ENCODE measurements at places on chromosomes 11 and 22. TPM values are rescaled to one million over a fixed set of nuclear protein-coding genes. Genes with fewer than 3 reads are reported as not detected.

Gene RAB36
- total RNA-seq, result 1.2 TPM

GRCh38 chr11:46273511-46274205 lies 3.8 kb upstream of the CREB3L1 start:
- DNase-seq, result no peak
- H3K4me1 ChIP-seq, result peaks cover 8% of the 10 kb centered on the region
- H3K4me3 ChIP-seq, result no peak overlapping the region
- H3K27ac ChIP-seq, result no peak overlapping the region
- no peaks in the 10 kb centered on the region for H3K27me3 ChIP-seq

- H3K36me3 ChIP-seq, result no peaks in the 10 kb centered on the region
- no peak for DNase-seq
- H3K27ac ChIP-seq, result no peak overlapping the region
- no peak overlapping the region for H3K4me3 ChIP-seq
- no peaks in the 10 kb centered on the region for H3K27me3 ChIP-seq
Measured at GRCh38 chr11:73234471-73235181, 16.5 kb downstream of the P2RY2 start.

DNA sequence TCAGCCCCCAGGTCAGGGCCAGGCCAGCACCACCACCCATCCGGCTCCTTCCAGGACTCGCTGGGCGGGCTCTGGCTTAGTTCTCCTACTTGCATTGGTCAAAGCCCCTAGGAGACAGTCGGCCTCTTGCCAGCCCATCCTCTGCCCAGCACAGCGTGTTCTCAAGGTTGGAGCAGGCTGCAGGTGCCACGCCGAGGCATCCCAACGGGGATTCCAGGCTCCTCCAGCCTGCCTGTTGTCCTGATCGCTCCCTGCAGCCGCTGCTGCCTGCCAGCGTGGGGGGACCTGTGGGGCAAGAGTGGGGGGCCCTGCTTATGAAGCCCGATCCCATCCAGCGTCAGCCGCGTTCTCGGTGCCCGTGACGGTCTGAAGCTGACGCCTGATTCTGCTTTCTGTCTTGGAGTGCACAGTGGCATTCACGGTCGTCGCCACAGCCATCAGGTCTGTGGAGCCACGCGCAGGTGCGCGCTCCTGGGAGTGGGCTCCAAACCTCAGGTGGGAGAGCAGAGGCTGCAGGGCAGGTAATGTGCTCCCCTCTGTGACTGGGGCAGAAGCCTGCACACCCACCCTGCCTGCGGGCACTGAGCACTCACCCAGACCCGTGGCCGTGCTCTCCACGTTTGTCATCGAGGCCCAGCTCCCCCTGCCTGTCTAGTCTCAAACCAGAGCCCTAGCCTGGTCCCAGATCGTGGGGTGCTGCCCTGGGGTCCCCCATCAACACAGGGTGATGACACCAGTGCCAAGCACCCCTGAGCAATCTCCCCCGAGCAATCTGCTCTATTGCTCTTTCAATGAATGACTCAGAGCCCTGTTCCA lies 991.6 kb downstream of the BRD1 start:
- H3K36me3 ChIP-seq, result no peaks in the 10 kb centered on the region
- DNase-seq, result no peak
- H3K4me3 ChIP-seq, result no peak overlapping the region
- no peak overlapping the region for H3K27ac ChIP-seq

Gene ME3
- 3.6 TPM for total RNA-seq

DNA sequence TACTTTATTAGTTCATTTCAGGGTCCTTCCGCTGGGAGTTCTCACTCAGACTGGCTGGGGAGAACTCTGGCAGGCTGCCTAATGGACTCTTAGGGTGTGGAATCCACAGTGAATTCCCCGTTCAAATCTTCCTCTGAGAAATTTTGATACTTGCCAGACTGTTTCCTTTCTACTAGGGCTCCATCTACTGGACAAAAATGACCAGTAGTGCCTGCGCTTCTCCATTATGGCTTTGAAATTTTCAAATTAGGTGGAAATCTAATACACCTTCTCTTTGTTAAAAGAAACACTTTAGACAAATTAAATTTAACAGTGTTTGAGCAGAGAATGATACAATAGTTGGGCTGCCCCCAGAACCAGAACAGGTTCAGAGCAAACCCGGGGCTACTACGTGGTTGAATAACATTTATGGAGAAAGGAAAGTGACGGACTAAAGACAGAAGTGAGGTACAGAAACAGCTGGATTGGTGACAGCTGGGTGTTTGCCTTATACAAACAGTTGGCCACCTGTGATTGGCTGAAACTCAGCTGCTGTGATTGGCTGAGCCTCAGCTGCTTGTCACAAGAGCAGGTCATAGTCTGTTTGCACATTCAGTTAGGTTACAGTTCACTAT lies 52.9 kb upstream of the FDX1 start:
- no peak overlapping the region for H3K27ac ChIP-seq
- no peaks in the 10 kb centered on the region for H3K27me3 ChIP-seq

GRCh38 chr22:37426706-37427134 lies 559 bp downstream of the ELFN2 start:
- H3K36me3 ChIP-seq, result no peaks in the 10 kb centered on the region
- peaks cover 14% of the 10 kb centered on the region for H3K27me3 ChIP-seq
- H3K27ac ChIP-seq, result no peak overlapping the region
- peak overlapping the region; percentile 9 for H3K4me3 ChIP-seq
- no peak for DNase-seq

GRCh38 chr11:120775986-120776951 lies 247.6 kb upstream of the TBCEL start:
- no peaks in the 10 kb centered on the region for H3K4me1 ChIP-seq
- no peaks in the 10 kb centered on the region for H3K36me3 ChIP-seq
- no peak overlapping the region for H3K4me3 ChIP-seq
- H3K27ac ChIP-seq, result no peak overlapping the region
- no peaks in the 10 kb centered on the region for H3K27me3 ChIP-seq
- DNase-seq, result no peak

GRCh38 chr11:56841210-56841810 lies 92.8 kb upstream of the OR9G4 start:
- no peak overlapping the region for H3K27ac ChIP-seq
- no peak overlapping the region for H3K4me3 ChIP-seq
- no peaks in the 10 kb centered on the region for H3K4me1 ChIP-seq
- no peaks in the 10 kb centered on the region for H3K27me3 ChIP-seq

Gene CAPN5
- total RNA-seq, result 4.2 TPM

Gene CSTPP1
- 18.6 TPM for total RNA-seq

- no peaks in the 10 kb centered on the region for H3K4me1 ChIP-seq
- H3K27me3 ChIP-seq, result no peaks in the 10 kb centered on the region
- no peaks in the 10 kb centered on the region for H3K36me3 ChIP-seq
- DNase-seq, result no peak
- H3K4me3 ChIP-seq, result no peak overlapping the region
- no peak overlapping the region for H3K27ac ChIP-seq
Measured at GRCh38 chr11:11306855-11307254, 46.2 kb downstream of the CSNK2A3 start.

DNA sequence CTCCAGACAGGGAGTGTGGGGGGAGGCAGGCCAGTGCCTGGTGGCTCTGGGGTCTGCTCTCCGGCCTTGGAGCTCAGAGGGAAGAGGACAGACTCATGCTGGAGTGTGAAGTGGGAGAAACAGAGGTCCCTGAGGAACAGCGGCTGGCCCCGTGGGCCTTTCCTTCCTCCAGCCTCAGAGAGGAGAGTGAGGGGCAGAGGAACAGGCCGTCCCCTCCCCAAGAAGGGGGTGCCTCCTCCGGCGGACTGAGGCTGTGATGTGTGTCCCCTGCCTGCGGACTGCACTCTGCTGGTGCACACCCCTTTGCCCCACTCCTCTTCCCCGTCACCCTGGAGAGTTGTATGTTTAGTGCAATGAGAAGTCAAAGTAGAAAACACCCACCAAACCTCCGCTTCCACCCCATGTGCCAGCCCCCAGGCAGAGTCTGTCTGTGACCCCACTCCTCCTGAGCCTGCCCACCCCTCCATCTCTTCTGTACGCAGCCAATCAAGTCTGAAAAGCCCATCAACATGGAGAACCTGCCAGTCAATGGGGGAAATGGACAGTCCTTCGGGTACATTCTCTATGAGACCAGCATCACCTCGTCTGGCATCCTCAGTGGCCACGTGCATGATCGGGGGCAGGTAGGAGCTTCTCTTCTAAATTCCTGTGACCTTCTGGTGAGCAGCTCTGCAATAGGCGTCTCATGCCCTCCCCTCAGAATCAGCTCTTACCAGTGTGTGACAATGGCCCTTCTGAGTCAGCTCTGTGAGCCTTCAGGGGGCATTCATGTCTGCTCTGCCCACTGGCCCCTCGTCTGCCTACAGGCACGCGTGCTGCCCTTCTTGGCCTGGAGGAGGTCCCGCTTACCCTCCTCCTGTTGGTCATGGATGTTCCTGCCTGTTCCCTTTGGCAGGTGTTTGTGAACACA lies 39.0 kb downstream of the GLB1L2 start:
- no peaks in the 10 kb centered on the region for H3K27me3 ChIP-seq
- H3K4me3 ChIP-seq, result no peak overlapping the region
- H3K4me1 ChIP-seq, result no peaks in the 10 kb centered on the region

Gene PPP1R14B
- 20.1 TPM for total RNA-seq

GRCh38 chr11:69154211-69154913 lies 1.4 kb upstream of the SMIM38 start:
- H3K4me1 ChIP-seq, result no peaks in the 10 kb centered on the region
- H3K27ac ChIP-seq, result no peak overlapping the region
- no peaks in the 10 kb centered on the region for H3K27me3 ChIP-seq
- no peak overlapping the region for H3K4me3 ChIP-seq
- no peaks in the 10 kb centered on the region for H3K36me3 ChIP-seq

Gene MUC2
- not detected for total RNA-seq

Gene HARBI1
- 8.0 TPM for total RNA-seq

- DNase-seq, result no peak
- no peak overlapping the region for H3K4me3 ChIP-seq
- H3K4me1 ChIP-seq, result no peaks in the 10 kb centered on the region
- H3K27me3 ChIP-seq, result no peaks in the 10 kb centered on the region
- H3K36me3 ChIP-seq, result no peaks in the 10 kb centered on the region
- no peak overlapping the region for H3K27ac ChIP-seq
Measured at GRCh38 chr11:11407763-11408084, 54.7 kb upstream of the CSNK2A3 start.

DNA sequence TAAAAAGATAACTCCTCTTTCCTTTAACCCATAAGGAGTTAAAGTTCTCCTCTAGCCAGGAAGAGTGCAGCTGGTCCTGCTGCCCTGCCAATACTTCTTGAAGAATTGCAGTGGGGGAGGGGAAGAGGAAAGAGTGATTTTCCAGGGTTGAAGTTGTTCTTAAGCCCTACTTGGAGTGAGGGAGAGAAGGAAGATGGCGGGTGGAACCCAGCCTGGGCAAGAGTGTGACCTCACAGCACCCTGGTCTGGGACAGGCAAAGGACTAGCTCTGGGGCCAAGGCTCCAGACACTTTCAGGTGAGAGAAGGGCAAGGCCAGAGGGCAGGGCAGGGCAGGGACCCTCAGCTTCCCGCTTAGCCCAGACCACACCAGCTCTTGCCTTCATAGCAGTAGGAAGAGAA lies 6.6 kb downstream of the TNKS1BP1 start:
- H3K27ac ChIP-seq, result no peak overlapping the region
- H3K36me3 ChIP-seq, result no peaks in the 10 kb centered on the region
- no peak overlapping the region for H3K4me3 ChIP-seq
- no peaks in the 10 kb centered on the region for H3K4me1 ChIP-seq
- H3K27me3 ChIP-seq, result no peaks in the 10 kb centered on the region

DNA sequence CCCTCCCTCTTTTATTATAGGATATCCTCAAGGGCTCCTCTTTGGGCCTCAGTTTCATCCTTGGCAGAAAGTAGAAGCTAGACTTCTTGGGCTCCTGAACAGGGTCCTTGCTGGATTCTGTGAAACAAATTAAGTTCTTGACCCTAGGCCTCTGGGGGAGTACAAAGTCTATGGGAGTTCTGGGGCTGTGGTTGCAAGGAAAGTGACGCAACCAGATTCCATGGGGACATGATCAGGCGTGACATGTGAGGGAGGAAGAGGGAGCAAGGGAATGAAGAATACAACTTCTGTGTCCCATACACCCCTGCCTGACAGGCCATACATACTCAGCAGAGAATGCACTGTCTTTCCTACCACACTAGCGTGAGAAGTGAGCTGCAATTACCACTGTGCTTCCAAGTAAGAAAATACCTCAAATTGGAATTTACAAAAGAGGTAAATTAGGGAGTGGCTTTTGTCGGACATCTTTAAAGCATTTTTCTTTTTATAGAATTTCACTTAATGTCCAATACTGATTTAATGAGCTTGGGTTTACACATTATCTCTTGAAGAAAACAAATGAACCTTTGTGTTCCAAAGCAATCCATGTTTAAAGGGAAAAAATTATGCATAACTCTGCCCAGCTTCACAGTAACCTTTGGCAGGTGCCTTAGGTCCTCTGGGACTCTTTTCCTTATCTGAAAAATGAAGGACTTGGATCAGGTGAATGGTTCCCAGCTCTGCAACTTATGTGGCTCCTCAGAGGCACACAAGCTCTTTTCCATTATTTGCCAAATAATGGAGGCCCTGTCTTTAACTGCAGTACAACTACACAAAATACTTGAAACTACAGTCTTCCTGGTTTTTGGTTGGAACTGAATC lies 38.9 kb downstream of the LIMK2 start:
- H3K4me3 ChIP-seq, result no peak overlapping the region
- no peaks in the 10 kb centered on the region for H3K27me3 ChIP-seq

GRCh38 chr11:121589946-121590537 lies 137.3 kb upstream of the SORL1-AS1 start:
- no peak overlapping the region for H3K27ac ChIP-seq
- DNase-seq, result no peak
- peaks cover 58% of the 10 kb centered on the region for H3K36me3 ChIP-seq
- H3K4me1 ChIP-seq, result no peaks in the 10 kb centered on the region
- H3K4me3 ChIP-seq, result no peak overlapping the region

Gene NRIP3
- total RNA-seq, result 2.5 TPM

DNA sequence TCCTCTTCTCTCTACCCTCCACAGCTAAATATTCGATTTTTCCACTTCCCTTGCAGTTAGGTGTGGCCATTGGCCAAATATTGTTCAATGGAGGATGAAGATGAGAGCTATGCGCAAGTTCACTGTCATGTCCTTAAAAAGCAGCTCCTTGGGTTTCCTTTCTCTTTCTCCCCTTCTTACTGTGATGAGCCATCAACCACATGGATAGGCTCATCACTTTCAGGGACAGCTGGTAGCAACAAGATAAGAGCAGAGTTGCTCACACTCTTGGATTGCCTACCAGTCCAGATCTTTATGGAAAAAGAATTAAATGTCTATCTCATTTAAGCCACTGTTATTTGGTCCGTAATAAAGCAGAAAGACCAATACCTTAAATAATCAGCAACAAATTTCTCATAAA lies 377.0 kb downstream of the DDX10 start:
- H3K4me3 ChIP-seq, result no peak overlapping the region
- no peaks in the 10 kb centered on the region for H3K4me1 ChIP-seq
- no peaks in the 10 kb centered on the region for H3K36me3 ChIP-seq
- H3K27ac ChIP-seq, result no peak overlapping the region
- no peaks in the 10 kb centered on the region for H3K27me3 ChIP-seq
- no peak for DNase-seq

DNA sequence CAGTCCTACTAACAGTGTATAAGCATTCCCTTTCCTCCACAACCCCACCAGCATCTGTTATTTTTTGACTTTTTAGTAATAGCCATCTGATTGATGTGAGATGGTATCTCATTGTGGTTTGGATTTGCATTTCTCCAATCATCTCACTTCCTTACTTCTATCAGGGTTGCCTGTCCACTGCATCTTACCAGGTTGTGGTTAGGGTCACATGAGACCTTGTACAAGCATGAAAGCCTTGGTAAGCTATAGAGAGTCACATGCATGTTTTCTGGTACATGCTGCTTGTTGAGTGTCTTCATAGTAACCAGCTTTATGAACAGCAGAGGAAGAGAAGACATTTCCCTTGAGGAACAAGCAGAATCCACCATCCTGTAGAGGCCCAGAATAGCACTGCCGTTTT lies 102.9 kb upstream of the PAX6 start:
- H3K4me3 ChIP-seq, result no peak overlapping the region
- H3K4me1 ChIP-seq, result no peaks in the 10 kb centered on the region
- H3K27ac ChIP-seq, result no peak overlapping the region

Gene UBE2L6
- 64.2 TPM for total RNA-seq

- no peaks in the 10 kb centered on the region for H3K36me3 ChIP-seq
- DNase-seq, result no peak
- no peak overlapping the region for H3K27ac ChIP-seq
- no peaks in the 10 kb centered on the region for H3K4me1 ChIP-seq
Measured at GRCh38 chr11:113019711-113020110, 58.5 kb downstream of the NCAM1 start.
